ENCODE measurements at places on chromosomes 4 and X.

- DNase-seq = no peak
Observed at GRCh38 chr4:100510551-100510950, 7.3 kb downstream of the EMCN start.

- DNase-seq = no peak
Observed at GRCh38 chr4:64156253-64156652, 253.0 kb downstream of the TECRL start.

DNA sequence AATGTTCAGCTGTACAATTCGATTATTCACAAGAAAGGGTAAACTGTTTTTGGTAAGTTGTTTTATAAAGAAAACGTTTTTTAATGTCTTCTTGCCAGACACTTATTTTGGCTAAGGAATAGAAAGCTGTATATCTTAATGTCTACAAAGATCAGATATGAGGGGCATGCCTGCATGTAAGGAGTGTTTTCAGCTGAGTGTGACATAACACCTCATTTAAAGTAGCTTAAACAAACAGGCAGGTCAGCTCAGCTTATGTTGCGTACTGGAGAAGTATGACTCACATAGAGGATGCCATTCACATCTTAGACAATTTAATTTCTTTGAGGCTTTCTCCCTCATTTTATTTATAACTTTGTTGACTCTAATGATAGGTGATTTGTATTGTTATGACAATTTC is 30.4 kb downstream of the LAMTOR3 start:
- DNase-seq = no peak

- no peak for DNase-seq
Observed at GRCh38 chr4:51923343-51923742, 80.4 kb downstream of the DCUN1D4 start.

- DNase-seq = no peak
Observed at GRCh38 chr4:110512901-110513300, 36.9 kb downstream of the ENPEP start.

DNA sequence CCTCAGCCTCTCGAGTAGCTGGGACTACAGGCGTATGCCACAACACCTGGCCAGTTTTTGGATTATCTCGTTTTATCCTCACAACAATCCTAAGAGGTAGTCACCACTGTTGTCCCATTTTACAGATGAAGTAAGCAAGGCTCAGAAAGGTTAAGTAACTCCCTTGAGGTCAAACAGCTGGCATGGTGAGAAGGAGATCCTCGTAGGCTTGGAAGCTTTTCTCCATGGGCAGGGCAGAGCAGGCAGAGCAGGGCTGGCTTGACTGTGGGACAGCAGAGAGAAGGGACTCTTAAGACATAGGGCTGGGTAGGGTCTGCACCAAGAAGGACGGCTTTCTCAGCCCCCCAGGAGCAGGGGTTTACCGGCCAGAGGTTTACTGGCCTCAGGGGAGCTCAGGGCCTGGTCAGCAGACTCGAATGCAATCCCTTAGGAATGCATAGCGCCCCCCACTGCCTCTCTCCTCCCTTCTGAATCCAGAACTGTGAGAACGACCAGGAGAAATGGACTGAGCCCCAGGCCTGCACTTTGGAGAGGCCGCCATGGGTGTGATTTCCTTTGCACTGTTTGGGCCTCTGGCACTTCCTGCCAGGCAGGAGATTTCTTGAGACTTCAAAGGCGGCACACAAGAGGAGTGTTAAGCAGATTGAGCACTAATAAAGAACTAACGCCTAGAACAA is 14.0 kb upstream of the CDKN2AIP start:
- DNase-seq = peak; percentile 29

GRCh38 chr4:38621028-38621684 is 42.8 kb upstream of the KLF3 start:
- DNase-seq = no peak

GRCh38 chrX:139179592-139179991 is 350.9 kb upstream of the F9 start:
- DNase-seq = no peak

GRCh38 chr4:126727461-126727860 is 905.3 kb upstream of the INTU start:
- DNase-seq = no peak

DNA sequence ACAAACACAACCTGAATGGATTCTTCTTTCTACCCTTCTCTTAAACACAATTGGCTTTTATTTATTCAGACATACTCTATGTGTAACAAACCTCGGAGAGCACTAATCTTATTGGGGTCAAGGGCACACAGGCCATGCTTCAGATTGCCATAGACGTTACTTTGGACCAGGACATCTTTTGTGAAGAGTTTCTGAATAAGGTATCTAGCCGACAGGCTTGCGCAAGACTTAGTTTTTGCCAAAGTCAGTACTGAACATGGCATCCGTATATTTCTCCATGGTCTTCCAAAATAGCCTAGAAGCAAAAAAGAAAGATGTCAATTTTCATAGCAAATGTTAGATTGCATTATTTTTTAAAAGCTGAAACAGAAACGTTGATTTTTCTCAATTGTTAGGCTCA is 49.8 kb downstream of the BEND2 start:
- no peak for DNase-seq

GRCh38 chr4:186368281-186368680 is 102.3 kb downstream of the F11 start:
- DNase-seq = no peak

DNA sequence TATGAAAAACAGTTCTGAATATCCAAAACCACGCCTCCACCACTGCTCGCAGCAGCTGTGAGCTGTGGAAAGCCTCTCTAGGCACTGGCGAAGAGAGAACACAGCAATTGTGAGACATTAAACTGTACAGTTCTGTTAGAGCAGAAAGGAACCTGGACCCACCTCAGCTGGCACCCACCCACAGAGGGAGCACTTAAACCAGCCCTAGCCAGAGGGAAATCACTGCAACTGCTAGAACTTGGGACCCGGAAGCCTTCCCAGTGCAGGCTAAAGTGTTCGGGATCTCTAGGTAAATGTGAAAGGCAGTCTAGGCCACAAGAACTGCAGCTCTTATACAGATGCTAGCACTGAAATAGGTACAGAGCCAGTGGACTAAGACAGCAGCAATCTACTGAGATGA is 308.8 kb downstream of the PRR32 start:
- no peak for DNase-seq

- no peak for DNase-seq
Observed at GRCh38 chr4:164188236-164188635, 565.7 kb upstream of the SMIM31 start.

- DNase-seq = no peak
Observed at GRCh38 chrX:43815209-43815608, 67.0 kb downstream of the MAOB start.

- no peak for DNase-seq
Observed at GRCh38 chrX:68872171-68872570, 43.4 kb downstream of the EFNB1 start.

DNA sequence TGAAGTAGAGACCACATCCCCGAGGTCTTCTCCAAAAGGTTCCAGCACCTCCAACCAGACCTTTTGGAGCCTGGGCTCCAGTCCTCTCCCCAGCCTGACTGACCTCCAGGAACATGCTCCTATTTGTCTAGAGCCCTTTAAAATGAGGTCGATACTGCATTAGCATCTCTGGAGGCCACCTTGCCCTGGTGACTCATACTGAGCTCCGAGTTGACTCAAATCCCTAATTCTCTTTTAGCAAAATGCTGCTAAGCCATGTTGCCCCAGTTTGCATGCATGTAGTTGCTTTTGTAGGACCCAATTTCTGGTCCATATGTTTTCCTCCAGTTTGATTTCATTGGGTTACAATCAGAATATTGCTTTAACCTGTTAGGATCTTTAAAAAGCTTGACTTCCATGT is 43.5 kb upstream of the CITED1 start:
- no peak for DNase-seq

DNA sequence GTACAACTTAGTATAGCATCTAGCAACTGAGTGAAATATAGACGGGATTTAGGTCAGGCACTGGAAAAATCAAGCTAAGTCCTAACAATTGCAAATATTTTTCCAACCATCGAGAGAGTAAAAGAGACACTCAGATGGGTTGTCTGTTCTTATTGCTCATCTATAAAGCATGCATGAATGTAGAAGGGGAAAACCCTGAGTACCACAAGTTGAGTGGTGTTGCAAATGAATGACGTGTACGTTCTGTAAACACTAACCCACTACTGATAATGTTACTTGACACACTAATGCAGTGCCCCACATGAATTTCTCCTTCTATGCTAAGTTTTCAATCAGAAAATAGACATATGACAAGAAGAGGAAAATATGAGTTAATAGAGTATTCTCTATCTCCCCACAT is 211.2 kb downstream of the COX18 start:
- DNase-seq = no peak

DNA sequence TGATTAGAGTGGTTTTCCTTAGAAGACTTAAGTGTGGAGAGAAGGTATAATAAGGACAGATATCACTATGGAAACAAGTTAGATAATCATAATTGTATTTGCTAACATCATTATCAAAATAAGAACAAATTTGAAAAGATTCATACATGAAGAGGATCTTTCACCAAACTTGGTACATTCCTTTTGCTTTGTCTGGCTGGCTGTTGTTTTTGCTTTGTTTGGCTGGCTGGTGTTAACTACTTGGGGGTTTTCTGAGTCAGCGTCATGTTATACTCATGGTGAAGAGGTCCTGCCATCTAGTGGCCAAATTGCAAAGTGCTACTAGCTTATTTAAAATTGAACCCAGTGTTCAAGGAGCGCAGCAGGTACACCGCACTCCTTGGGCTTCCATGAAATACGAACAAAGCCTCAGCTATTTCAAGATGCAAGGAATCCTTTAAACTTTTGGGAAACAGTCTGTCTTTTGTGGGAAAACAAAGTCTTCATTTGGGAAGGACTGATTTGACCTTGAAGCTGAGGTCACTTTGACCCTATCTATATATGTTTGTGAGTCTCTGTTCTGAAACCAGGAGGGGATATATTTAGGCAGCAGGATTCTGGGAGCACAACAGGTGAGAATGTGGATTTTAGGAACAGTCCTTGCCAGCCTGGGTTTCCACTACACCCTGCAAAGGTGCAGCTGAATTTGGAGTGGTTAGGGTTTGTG is 129.7 kb downstream of the PLS3 start:
- no peak for DNase-seq

- no peak for DNase-seq
Observed at GRCh38 chr4:186061921-186062320, 7.0 kb upstream of the TLR3 start.

DNA sequence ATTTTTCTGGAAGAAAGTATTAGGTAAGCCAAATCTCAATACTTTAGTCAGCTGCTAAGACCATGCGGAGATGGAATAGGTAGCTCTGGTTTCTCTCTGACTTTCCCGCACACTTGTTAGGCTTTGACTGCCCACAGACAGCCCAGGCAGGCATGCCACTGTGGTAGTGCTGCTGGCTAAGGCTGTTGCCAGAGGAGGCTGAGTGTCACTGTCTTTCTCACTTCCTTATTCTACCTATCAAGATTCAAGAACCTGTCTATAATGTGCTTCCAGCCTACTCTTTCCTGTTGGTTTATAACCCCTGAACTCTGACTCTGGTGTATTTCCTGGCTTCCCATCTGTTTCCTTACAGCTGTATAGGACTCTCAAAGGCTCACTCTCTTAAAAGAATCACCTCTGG is 81.8 kb upstream of the TRPC5 start:
- DNase-seq = no peak

DNA sequence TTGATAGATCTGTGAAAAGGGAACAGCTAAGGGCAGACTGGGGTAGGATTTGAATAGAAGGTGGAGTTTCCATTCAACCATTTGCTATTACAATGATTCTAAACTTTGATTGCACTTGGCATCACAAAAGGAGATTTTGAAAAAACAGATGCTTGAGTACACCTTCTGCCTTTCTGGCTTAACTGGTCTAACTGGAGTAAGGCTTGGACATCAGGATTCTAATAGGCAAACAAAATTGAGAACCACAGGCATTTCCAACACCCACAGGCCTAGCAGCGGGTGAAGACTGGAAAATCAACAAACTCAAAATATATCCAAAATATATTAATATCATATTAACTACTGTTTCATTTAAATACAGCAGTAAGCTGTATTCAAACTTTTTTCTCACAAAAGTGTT is 1.9 kb upstream of the VEGFC start:
- no peak for DNase-seq

DNA sequence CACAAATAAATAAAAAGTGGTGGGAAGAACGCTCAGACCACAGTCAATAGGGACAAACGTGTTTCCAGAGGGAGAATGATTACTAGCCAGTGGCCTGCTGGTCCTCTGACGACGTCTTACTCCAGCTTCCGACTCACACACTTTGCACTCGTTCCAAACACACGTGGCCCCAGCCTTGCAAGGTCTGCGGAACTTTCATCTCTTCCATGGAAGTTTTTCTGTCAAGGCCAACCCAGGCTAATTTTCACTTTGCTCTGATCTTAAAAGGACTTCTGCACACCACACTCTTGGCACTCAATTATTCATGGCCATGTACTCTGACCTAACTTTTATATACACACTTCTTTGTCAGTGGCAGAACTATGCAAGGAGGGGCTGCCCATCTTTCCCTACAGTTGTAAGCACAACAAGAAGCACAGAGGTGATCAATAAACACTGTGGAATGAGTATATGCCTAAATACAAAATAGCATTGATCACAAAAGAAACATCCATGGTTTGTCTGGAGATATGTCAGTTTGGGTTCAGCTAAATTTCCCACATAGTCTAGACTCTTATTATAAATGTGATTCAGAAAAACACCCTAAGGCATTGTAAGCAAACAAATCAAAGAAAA is 69.4 kb downstream of the STX18 start:
- DNase-seq = no peak

- DNase-seq = no peak
Observed at GRCh38 chr4:165359506-165359905, 19.3 kb upstream of the CPE start.

GRCh38 chrX:135520022-135520552 is 373 bp upstream of the INTS6L start:
- DNase-seq = no peak

DNA sequence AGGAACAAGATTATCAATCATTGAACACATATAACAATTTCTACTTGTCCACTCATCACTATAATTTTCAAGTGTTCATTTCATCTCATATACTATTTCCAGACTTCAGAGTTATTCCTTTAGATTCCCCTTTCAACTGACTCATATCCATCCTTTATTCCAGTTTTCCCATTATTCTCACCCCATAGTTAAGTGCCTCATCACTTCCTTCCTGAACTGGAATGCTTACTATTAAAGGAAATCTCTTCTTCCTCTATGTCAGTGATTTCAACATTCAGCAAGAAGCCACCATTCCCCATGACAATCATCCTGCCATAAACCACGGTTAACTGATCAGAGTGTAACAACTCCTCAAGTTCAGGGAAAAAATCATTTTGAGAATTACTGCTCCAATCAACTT is 198.9 kb downstream of the FBXO8 start:
- no peak for DNase-seq

DNA sequence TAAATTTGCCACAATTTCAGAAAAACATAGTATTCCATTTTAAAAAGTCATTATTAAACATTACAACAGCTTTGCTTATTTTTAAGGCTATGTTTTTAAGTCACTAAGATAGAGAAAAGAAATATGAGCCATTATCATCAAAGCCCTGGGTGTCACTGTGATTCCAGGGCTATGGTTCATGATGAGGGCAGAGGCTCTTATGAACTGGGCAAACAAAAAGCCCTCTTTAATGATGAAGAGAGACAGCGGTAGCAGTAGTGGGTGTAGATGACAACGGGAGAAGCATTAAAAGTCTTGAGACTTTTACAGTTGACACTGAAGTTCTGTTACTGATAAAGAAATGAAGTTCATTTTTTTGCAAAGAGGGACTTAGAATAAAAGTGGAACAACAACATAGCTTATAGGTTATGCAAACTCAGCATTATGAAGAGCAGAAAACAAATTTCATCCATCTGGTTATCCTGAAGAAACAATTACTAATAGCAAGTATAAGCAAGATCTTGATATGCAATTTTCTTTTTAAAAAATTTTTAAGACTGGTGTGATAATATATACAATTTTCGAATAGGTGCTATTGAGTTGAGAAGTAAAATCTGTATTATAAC is 202.7 kb upstream of the ETNPPL start:
- no peak for DNase-seq
